ENCODE measurements at places on chromosomes 5 and 9.

DNA sequence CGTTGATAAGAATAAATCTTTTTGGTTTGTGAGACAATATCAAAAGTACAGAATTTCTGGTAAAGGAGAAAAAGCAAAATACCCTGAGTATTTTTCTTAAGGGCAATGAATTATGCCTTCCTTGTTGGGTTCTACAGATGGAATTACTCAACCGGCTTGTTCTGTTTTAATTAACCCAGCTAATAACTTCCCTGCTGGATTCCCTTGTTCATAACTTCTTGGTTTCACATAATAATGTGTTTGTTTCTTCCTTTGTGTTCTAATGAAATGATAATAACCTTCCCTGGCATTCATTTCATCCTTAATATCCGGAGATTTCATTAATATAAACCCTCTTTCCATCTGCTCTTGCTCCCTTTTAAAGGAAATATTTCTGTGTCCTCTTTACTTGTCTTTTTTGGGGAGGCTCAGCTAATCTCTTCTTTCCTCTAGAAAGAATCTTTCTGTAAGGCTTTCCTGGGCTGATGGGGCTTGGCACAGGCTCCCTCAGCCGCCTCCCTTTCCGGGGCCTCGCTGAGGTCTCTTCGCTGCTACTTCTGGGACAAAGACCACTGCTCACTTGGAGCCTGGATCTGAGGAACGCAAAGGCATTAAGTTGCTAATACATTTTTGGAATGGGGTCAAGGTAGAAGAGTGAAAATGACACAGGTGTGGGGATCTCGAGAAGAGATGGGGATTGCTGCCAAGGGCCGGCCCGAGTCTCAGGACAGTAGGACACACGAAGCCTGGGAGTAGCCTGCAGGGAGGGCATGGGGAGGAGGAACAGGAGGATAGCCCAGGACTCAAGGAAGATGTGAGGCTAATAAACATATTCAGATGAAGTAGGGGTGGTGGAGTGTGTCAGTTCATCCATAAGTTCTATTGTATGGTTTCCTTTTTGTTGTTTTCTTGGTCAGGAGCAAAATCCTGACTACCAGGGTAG, 118.5 kb downstream of the NRG2 start:
- no peak for DNase-seq

DNA sequence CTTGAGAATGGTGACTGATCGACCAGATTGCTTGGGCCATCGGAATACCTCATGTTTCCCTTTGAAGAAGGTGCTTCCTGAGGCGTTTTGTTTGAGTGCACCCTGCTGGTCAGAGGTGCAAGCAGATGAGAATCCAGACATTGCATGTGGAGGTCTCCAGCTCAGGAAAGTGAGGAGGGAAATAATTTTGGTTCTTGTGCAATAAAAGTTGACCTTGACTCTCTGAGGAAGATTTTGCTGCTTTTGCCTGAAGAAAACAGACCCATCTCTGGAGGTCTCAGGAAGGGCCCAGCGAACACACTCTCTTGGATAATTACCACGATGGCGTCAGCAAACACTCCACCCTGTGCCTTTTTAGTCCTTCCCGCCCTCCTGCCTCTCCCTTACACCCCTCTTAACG, 69.7 kb downstream of the GRAMD2B start:
- DNase-seq = no peak

- DNase-seq = no peak
Measured at GRCh38 chr5:129856325-129856724, 47.9 kb upstream of the CHSY3 start.

DNA sequence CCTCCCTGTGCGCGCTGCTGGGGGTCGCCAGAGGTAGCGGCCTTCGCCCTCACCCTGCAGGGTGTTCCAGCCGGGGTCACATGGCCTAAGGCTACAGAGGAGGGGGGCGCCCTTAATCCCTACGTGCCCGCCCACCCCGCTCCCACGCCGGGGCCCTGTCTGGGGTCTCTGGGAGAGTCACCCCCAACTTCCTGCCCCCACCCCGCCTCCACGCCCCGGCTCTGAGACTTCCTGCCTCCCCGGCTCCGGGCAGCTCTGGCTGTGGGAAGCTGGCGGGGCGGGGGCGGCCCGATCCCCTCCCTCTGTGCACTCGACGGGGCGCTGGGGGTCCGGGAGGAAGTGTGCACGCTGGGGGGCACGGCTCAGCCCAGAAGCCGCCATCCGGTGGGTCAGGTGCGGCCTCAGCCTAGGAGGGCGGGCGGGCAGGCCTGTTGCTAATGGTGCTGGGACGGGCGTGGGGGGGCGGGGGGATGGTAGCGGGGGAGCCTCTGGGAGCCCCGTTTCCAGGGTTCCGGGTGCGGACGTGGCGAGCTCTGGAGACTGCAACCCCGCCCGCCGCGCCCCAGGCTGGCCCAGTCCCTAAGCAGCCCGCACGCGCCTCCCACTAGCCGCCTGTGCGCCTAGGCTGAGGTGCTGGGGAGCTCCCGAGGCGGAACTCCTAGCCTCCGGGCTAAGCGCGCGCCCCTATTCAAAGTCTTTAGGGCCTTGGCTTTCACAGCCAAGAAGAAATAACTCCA, 61.6 kb downstream of the CXXC5 start:
- DNase-seq = no peak

Data from head of caudate nucleus (tissue), 42 donors.